Activated CD4-positive, alpha-beta T cell treated with anti-CD3 and anti-CD28 coated beads, Interleukin-2, amount 10 ng/mL, durations not matched to agents 7 days and 5 days (primary cell): ENCODE measurements at places on chromosomes 3 and 15. TPM values are rescaled to one million over a fixed set of nuclear protein-coding genes. Genes with fewer than 3 reads are reported as not detected.

- DNase-seq: no peak
Observed at GRCh38 chr3:10935846-10936631, 56.5 kb upstream of the SLC6A1 start.

- no peak for DNase-seq
Observed at GRCh38 chr15:46450112-46450809, 815.4 kb downstream of the SQOR start.

GRCh38 chr15:31516874-31517273, 190.2 kb downstream of the KLF13 start:
- no peak for DNase-seq

DNA sequence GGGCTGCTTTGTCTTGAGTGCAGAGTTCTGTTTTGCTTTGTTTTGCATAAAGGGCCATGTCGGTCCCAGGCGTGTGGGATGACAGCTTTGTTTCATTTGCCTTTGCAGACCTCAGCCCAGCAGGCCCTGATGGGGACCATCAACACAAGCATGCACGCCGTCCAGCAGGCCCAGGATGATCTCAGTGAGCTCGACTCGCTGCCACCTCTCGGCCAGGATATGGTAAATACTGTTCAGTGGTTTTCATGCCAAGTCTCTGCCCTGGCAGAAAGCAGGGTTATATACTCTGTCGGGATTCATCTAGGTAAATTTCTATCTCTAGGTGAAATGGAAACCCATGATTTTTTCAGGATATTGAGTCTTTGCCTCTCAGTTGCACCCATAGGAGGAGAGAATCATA, 343.9 kb upstream of the TPM1 start:
- no peak for DNase-seq

DNA sequence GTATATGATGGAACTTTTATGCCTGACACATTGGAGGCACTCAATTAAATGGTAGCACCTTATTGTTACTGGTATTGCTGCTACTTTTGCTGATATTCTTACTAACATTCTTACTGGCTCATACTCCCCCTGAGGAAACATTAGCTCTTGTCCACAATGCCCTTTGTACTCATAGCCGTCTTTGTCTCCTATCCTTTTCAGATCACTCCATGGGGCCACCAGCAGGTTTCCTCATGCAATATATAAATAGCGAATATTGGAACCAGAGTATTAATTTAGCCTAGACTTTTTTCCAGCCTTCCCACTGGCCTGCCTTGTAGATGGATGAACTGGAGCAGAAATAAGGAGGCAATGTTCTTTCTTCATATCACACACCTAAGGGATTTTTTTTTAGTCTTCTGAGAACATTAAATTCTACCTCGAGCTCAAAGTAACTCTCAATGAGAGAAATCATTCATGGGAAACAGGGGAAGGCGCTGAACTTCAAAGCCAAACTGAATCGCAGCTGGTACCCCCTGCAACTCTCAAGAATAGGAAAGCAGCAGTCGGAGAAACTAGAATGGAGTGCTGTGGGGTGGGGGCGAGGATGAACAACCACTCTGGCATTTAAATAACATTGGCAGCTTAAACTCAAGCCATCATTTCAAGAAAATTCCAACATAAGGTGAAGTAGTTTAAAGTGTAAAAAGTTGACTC, 300.3 kb downstream of the TAFA4 start:
- DNase-seq: no peak

- DNase-seq: no peak
Observed at GRCh38 chr15:82159922-82160321, 102.6 kb downstream of the EFL1 start.

DNA sequence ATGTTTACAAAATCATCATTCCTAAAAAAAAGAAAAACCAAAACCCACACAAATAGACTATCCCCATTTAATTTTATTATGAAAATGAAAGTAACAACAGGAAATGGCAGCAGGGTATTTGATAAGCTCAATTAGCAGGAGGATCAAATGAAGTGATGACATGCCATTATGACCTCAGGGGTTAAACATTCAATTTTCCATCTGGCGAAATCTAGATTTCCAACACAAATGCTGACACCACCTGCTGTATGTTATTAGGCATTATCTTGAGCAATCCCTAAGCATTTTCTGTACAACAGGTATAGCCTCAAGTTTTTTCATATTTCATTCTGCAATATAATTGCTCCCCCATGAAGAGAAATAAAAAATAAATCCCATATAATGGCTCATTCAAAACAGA, 57.1 kb downstream of the SHQ1 start:
- DNase-seq: no peak

- DNase-seq: no peak
Observed at GRCh38 chr3:99846477-99847160, 29.0 kb downstream of the CMSS1 start.

DNA sequence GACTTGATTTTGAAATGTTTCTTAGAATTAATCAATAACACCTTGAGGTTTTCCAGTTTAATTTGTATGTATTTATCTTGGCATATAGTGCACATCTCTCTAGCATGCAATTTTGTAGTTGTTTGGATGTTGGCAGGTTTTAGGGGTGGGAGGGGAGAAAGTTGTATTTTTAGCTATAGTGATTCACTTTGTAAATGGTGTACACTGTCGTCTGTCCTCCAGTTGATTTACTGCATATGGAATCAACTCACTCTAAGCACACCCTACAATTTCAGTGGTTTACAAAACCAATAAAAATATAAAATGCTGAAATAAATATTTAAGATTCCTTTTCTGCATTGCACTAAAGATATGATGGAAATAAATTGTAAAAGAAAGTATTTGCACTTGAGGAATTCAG, 199.1 kb downstream of the CDIN1 start:
- DNase-seq: no peak

- DNase-seq: no peak
Observed at GRCh38 chr15:49387471-49387870, 35.6 kb upstream of the FGF7 start.

RAD54L2 gene
- 30.0 TPM for total RNA-seq

CMTM8 gene
- total RNA-seq: 6.5 TPM
